ENCODE measurements at places on chromosomes 7 and 10.

DNA sequence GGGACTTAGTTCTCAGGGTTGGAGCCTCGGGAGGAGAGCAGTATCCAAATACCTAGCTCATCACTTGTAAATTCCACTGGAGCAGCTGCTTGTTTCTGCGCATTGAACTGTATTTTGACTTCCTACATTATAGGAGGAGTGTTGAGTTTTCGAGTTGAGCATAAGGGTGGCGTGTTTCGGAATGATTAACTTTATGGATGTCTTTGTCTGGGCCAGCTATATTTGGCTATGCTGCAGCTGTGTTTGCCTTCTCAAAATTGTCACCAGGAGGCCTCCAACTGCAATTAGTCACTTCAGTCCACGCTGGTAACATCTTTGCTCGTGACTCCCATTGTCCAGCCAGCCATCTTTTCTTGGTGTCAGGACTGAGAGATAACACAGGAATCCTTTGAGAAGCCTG, 9.1 kb downstream of the CELF2 start:
- peak; percentile 83 for DNase-seq

- DNase-seq: no peak
Observed at GRCh38 chr7:92255308-92255707, 9.5 kb downstream of the ANKIB1 start.

- DNase-seq: no peak
Observed at GRCh38 chr7:134188311-134188710, 61.2 kb downstream of the LRGUK start.

GRCh38 chr10:119597405-119598186, 832 bp upstream of the TIAL1 start:
- no peak for DNase-seq

- no peak for DNase-seq
Observed at GRCh38 chr7:690478-691360, 35.8 kb upstream of the DNAAF5 start.

DNA sequence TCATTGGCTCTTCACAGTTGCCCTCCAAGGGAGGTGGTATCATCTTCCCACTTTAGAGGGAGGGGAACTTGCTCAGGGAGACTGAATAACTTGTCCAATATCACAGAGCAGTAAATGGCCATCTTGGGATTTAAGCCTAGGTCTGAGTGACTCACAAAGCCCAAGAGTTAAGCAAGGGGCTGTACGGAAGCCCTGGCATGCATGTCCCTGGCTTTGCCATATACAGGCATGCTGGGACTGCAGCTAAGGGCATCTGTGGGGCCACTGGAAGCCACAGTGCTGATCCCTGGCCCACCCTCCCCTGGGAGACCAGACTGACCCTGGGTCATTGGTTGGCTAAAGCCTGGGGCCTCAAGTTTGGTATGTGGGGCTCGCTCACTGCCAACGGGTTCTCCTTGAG, 3.1 kb downstream of the VSIR start:
- DNase-seq: no peak

DNA sequence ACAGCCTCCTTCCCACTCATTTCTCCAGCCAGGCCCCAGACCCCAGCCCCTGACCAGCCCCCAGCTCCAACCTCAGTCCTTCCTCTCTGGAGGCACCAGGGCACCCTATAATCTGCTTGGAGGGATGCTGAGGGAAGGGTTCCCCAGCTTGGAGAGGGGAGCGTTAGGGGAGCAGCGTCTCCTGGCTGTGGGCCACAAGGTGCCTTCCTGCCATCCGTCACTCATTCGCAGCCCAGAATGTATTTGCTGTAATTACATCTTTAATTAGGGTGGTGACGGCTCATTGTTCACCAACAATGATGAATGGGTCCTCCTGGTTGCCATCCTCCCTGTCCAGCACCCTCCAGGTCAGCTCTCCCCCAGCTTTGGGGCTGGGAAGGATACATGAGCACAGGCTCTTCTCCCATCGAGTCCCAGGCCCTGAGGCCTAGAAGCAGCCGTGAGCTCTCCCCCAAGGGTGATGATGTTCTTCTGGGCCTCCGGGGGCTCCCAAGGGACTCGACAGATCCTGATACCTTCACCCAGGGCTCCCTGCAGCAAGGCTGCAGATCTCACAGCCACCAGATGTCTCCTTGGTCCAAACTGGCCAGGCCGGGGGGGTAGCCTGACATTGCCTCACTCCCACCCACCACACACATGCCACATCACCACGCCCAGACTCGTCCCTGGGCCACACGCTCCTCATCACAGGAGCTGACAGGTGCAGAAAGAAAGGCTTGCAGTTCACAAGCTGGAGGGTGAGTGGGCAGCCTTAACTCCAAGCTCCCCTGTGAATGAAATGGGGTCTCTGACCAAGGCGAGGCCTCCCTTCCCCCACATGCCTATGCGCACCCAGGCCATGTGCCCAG, 26.8 kb downstream of the POLL start:
- no peak for DNase-seq

Measured in SJCRH30 (cell line).